Stimulated activated CD8-positive, alpha-beta memory T cell treated with anti-CD3 and anti-CD28 coated beads, Interleukin-15, amount 100 ng/mL, for 1 hour (primary cell): ENCODE measurements at places on chromosomes 7 and 10.

- no peak for DNase-seq
These were observed 1049.8 kb downstream of the SORCS1 start for GRCh38 chr10:106114656-106115186.

- DNase-seq = no peak
These were observed 126.2 kb upstream of the KCTD7 start for GRCh38 chr7:66502230-66503035.

DNA sequence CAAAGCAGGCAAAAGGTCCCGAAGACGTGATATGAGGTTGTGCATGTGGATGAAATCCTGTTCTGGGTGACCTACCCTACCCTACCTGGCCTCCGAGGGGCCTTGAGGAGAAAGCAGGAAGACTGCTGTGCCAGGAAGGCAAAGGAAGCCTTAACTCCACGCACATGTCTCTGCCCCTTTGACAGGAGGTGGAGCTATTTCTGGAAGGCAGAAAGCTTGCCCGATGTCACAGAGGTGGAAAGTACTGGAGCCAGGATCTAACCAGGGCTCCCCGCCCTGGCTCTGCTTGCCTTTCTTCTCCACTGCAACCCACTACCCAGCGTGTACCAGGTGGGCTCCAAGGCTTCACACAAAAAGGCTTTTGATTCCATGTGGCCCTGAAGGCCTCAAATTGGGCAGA, 66.4 kb upstream of the DDC start:
- DNase-seq = no peak

DNA sequence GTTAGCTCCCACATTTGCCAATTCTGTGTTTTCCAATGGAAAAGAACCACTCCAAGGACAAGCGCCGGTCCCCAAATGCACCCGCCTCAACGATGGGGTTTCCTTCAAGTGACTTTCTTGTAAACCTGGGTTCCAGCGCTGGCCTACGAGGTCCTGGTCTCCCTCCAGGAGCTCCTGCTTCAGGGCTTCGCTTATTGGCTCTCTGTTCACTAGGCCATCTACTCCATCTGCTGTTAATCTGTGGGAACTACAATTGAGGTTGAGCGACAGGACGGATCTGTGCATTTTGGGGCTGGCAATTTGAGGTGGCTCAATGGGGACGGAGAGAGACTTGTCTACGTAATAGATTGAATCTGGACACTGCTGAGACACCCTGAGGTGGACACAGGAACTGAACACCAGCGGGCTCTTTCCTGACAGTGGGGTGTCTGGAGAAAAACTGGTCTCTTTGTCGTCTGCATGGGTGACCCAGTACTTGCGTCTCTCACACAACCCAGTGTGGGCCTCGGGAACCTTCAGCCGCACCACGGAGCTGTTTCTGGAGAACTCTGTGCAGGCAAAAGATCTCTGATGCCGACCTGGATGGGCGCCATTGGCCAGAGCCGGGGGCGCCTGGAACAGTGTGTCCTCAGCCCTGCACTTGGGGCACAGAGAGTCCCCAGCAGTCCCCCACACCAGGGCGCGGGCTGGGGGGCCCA, 115.9 kb upstream of the ADAM12 start:
- DNase-seq = no peak

- no peak for DNase-seq
These were observed 148.8 kb downstream of the CHCHD3 start for GRCh38 chr7:132933072-132933458.

- DNase-seq = no peak
These were observed 82.9 kb upstream of the AFAP1L2 start for GRCh38 chr10:114486938-114487814.

DNA sequence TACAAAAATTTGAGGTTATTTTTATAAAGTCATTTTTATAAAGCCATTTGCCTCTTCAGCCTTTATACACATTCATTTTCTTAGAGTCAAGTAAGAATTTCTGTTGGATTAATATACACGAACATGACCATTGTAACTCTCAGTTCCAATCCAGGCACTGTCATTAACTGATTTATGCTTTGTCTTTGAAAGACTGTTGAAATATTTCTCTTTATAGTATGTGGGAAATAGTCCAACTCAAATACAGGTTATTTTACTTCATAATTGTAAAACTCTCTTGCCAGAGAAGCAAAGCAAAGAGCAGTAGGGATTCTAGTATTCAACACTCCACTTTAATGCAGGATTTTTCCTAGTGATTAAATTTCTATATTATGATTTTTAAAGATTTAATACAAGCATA, 36.5 kb upstream of the PAPSS2 start:
- DNase-seq = no peak

GRCh38 chr10:81820418-81820817, 54.6 kb upstream of the NRG3 start:
- DNase-seq = no peak

DNA sequence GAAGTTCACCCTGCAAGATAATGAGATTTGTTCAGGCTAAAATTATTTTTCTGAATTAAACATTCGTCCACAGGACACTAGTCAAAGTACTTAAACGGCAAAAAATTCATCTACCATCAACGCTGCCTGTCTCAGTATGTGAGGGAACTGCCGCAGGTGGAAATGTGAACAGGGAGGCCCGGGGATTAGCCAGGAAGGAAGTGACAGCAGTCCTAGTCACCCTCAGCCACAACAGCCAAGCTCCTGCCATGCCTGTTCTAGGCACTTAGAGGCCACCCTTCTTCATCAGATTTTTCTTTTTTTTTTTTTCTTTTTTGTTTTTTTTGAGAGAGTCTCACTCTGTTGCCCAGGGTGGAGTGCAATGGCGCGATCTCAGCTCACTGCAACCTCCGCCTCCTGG, 9.4 kb downstream of the NUDT5 start:
- DNase-seq = no peak

DNA sequence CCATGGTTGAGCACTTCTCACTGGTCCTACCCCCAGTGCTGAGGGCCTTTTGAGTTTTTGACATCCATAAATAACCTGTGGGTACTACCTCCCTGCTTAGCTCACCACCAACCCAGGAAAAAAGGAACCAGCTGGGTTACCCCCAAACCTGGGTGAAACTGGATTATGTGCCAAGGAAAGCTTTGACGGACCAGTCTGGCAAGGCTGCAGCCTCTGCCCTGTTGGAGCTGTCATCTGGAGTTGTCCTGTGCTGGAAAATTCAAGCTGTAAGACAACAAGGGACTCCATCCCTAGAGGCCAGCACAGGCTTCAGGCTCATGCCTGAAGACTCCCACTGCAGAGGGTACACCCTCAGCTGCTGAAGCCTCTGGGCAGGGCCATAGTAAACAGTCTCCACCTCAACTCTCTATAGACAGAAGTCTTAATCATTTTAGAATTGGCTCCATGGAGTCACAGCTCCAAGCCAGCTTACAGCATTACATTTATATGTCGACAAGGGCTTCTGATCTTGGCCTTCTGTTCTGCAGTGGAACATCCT, 115.5 kb upstream of the AFAP1L2 start:
- DNase-seq = no peak

DNA sequence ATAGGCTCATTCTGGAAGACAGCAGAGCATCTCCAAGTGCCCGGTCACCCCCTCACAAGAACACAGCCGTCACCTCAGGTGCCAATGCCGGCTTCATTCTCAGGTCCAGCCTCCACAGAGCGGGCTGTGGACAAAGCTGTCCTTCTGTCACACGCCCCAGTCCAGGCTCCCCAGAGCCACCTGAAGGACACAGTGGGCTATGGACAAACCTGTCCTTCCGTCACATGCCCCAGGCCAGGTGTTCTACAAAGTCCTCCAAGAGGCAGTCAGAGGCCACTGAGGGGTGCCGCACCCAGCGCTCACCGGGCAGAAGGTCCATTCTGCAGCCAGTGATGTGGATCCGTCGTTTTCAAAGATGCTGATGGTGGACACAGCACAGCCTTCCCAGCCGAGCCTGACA, 173.2 kb upstream of the PPP2R2D start:
- no peak for DNase-seq
